ENCODE measurements at places on chromosomes 2 and 18. TPM values are rescaled to one million over a fixed set of nuclear protein-coding genes. Genes with fewer than 3 reads are reported as not detected.

NEUROD1 gene
- not detected for total RNA-seq

ALKAL2 gene
- total RNA-seq = not detected

ABCG5 gene
- total RNA-seq = not detected

SLC4A3 gene
- 9.5 TPM for total RNA-seq

KCNG3 gene
- under 0.01 TPM for total RNA-seq

UNC80 gene
- not detected for total RNA-seq

PLGLB2 gene
- 2.1 TPM for total RNA-seq

GREB1L gene
- 5.0 TPM for total RNA-seq

ASPRV1 gene
- total RNA-seq = 0.11 TPM

DUSP11 gene
- 23.7 TPM for total RNA-seq

SLC20A1 gene
- 122 TPM for total RNA-seq

ATP9B gene
- total RNA-seq = 24.7 TPM

CCDC142 gene
- 23.0 TPM for total RNA-seq

PDCD1 gene
- total RNA-seq = not detected

PID1 gene
- 5.7 TPM for total RNA-seq

PKDCC gene
- total RNA-seq = 55.4 TPM

POMC gene
- total RNA-seq = 1.1 TPM

NT5C1B gene
- total RNA-seq = 0.33 TPM

VAMP5 gene
- total RNA-seq = 27.1 TPM

ELP2 gene
- total RNA-seq = 86.2 TPM

SIX2 gene
- total RNA-seq = 1.1 TPM

COLEC12 gene
- 13.2 TPM for total RNA-seq

CYRIA gene
- total RNA-seq = 18.1 TPM

GKN2 gene
- total RNA-seq = not detected

CGREF1 gene
- 6.2 TPM for total RNA-seq

DSC1 gene
- not detected for total RNA-seq

CNTNAP5 gene
- not detected for total RNA-seq

CNGA3 gene
- total RNA-seq = not detected

SKOR2 gene
- not detected for total RNA-seq

ACTR1B gene
- total RNA-seq = 93.2 TPM

SCYGR5 gene
- not detected for total RNA-seq

CDH7 gene
- total RNA-seq = not detected

MAP2 gene
- total RNA-seq = 13.4 TPM

TEX44 gene
- not detected for total RNA-seq

HOXD9 gene
- total RNA-seq = 0.75 TPM

ZNF142 gene
- total RNA-seq = 9.7 TPM

DSC2 gene
- total RNA-seq = under 0.01 TPM

HOXD13 gene
- 7.5 TPM for total RNA-seq

SH3RF3 gene
- 4.7 TPM for total RNA-seq

TTR gene
- total RNA-seq = not detected

ATP6V1B1 gene
- 0.62 TPM for total RNA-seq

SLC9A2 gene
- total RNA-seq = not detected
